Natural killer cell (primary cell): ENCODE measurements at places on chromosomes 16 and 17.

GRCh38 chr16:78513838-78514237, 414.4 kb downstream of the WWOX start:
- DNase-seq: no peak

GRCh38 chr17:73196500-73196899, 3.6 kb downstream of the COG1 start:
- DNase-seq: no peak

GRCh38 chr17:51351890-51352289, 91.5 kb downstream of the UTP18 start:
- no peak for DNase-seq

DNA sequence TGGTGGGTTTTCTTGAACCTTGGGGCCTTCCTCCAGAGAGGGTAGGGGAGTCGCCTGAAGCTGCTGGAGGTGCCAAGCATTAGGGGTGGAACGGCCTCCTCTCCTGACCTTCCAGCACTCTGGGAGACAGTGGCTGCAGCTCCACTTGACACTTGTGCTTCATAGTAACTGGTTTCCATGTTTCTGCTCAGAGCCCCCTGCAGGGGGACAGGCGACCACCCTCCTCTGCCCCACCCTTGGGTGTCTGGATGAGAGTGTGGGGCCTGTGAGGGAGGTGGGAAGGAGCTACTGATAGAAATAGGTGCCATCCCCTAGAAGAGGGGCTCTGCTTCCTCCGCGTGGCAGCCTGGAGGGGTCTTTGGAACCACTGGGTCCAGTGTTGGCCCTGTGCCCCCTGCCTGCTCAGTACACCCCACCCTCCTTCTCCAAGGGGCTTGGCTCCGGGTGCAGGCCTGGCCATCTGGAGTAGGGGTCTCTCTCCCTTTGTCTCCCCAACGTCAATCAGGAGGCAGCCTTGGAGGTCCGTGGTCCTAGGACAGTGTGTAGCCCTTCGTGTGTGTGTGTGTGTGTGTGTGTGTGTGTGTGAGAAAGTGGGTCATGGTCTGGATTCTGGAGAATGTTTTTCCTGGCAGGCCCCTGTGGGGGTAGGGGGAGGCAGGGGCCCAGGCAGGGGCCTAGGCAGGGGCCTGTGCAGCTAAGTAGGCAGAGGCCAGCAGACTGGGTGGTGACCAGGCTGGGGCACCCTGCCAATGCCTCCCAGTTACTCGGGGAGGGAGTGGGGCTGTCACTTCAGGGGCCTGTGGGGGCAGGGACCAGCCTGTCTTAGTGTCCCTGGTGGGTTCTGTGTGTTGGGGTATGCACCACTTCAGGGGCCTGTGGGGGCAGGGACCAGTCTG, 4.9 kb downstream of the LASP1 start:
- DNase-seq: peak; percentile 9

DNA sequence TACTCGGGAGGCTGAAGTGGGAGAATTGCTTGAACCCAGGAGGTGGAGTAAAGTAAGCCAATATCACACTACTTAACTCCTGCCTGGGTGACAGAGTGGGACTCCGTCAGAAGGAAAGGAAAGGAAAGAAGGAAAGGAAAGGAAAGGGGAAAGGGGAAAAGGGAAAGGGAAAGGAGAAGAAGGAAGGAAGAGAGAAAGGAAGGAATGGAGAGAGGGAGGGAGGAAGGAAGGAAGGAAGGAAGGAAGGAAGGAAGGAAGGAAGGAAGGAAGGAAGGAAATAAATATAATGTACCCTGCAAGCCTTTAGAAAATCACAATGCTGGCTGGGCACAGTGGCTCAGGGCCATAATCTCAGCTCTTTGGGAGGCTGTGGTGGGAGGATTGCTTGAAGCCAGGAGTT, 27.3 kb downstream of the SLC5A11 start:
- no peak for DNase-seq

GRCh38 chr17:9044772-9045463, 23.6 kb downstream of the NTN1 start:
- DNase-seq: no peak

- DNase-seq: no peak
Observed at GRCh38 chr16:14668556-14669223, 25.4 kb downstream of the PLA2G10 start.

DNA sequence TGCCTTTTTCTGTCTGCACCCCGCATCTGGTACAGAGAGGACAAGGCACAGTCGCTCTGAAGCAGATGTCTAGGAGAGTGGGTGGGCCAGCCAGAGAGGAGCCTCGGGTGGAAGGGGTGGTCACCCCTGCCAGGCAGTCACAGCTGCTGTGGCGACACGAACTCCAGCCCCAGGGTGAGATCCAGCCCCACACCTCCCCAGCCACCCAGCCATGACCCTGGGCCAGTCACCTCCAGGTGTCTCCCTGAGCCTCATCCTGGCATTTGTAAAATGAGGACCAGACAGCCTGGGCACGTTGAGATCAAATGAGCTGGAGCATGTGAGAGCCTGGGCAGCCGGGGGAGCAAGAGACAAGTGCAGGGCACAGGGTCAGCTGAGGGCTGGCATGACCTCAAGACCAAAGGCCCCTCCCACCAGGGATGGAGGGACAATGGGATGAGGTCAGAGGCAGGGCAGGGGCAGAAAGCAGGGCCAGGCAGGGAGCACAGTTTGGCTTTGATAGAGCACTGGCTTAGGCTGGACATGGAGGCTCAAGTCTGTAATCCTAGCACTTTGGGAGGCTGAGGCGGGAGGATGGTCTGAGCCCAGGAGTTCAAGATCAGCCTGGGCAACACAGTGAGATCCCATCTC, 7.7 kb downstream of the ADAM11 start:
- no peak for DNase-seq

- no peak for DNase-seq
Observed at GRCh38 chr17:7312432-7313087, 2.6 kb downstream of the GPS2 start.
